KG1 (cell line): ENCODE measurements at places on chromosomes 1 and 21.

GRCh38 chr1:118317842-118318614 is 133.0 kb upstream of the SPAG17 start:
- DNase-seq = no peak

DNA sequence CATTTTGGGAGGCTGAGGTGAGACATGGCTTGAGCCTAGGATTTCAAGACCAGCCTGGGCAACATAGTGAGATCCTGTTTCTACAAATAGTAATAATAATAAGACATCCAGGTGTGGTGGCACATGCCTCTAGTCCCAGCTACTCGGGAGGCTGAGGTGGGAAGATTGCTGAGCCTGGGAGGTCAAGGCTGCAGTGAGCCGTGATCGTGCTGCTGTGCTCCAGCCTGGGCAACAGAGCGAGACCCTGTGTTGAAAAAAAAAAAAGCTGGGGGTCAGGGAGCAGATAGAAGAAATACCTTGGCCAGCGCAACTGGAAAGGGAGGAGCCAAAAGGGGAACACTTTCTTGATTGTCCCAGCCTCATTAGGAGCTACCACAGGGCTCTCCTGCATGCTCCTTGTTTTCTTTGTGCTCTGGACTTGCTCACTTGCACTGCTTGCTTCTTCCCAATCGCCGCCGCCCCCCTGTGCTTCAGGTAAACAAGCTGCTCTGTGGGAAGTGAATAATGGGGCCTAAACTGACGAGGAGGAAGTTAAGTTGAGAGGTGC is 31.1 kb downstream of the PBX1 start:
- no peak for DNase-seq

DNA sequence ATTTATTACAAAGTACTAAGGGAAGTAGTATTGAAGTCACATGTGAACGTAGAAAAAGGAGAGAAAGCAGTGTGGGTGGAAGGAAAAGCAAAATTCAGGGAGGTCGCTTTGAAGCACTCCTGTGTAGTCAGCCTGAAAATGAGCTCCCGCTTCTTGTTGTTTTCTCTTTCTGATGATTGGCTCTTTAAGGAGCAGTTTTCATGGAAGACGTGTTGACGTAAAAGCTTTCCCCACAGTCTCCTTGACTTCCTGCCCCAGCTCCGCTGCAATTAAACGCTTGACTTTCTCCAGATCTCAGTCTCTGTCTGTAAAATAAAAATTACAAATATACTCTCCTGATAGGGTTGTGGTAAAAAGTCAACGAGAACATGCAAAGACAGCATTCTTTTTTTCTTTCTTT is 661.5 kb upstream of the ZP4 start:
- DNase-seq = no peak

GRCh38 chr1:222223010-222223409 is 324.9 kb downstream of the HHIPL2 start:
- no peak for DNase-seq

GRCh38 chr1:228987286-228987685 is 252.0 kb downstream of the RHOU start:
- DNase-seq = no peak

DNA sequence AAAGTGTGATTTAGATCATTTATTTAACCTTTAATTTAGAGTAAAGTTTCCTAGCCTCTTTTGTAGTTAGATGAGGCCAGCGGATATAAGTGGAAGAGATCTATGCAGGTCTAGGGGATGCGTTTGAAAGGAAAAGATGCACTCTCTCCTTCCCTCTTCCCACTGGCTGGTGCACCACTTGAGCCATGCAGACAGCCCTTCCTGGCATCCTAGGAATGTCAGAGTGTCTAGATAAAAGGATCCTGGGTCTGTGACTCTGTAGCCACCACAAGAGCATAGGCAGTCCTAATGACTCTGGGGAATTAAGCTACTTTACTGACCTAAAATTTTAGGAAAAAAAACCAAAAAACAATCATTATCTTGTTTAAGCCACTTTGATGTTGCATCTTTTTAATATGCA is 16.0 kb upstream of the STUM start:
- no peak for DNase-seq

- DNase-seq = no peak
Measured at GRCh38 chr1:11053758-11054137, 6.1 kb downstream of the SRM start.

- DNase-seq = no peak
Measured at GRCh38 chr1:170791941-170792340, 128.0 kb downstream of the PRRX1 start.

DNA sequence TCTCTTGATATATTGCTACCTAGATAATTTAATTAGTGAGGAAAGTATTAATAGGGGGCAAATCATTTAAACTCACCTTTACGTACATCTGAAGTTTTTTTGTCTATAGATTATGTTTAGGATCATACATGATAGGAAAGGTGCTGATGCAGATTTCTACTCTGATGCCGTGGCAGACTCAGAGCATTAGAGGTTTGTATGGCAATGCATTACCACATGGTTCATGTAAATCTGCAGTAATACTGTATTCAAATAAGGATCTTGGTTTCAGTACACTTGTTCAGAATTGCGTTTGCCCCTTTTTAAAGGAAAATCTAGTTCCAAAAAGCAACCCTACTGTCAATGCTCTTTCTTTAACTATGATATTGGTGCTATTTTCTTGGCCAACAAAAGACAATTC is 288.3 kb downstream of the PTPRC start:
- no peak for DNase-seq

GRCh38 chr21:39263372-39263771 is 50.1 kb downstream of the BRWD1 start:
- no peak for DNase-seq

- no peak for DNase-seq
Measured at GRCh38 chr1:172478485-172478884, 34.6 kb upstream of the PIGC start.

DNA sequence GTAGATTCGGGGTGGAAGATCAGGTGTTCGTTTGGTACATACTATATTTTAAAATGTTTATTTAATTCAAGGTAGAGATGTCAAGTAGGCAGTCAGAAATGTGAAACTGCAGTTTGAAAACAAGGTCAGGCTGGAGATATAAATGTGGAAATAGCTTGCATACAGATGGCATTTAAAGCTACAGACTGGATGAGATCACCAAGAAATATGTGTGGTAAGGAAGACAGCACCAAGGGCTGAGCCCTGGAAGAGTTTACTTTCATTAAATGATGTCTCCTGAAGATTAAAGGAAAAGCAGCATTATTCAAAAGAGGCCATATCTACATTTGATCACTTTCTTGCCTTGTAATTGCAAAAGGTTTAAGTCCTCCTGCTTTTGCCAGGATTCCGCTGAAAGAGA is 271.3 kb downstream of the PTBP2 start:
- no peak for DNase-seq

GRCh38 chr1:87706203-87706602 is 377.5 kb downstream of the LMO4 start:
- no peak for DNase-seq

DNA sequence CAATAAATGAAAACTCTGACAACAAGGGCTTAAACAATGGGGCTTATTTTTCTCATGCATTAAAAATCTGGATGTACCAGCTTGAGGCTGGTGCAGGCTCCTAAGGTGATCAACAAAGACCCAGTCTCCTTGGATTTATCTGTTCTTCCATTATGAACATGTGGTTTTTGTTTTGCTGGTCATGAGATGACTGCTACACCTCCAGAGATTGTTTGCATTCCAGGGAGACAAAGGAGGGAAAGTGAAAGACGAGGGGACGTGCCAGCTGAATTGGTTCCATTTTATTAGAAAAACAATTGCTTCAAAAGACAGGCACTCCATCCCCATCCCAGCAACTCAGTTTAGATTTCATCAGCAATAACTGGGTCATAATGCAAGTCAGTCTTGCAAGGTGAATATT is 90.9 kb upstream of the KCNK1 start:
- no peak for DNase-seq

GRCh38 chr1:72851597-72851996 is 569.3 kb upstream of the NEGR1 start:
- no peak for DNase-seq

- DNase-seq = no peak
Measured at GRCh38 chr1:38115226-38115625, 68.6 kb upstream of the POU3F1 start.

- DNase-seq = no peak
Measured at GRCh38 chr1:38677311-38677710, 182.3 kb downstream of the RRAGC start.

DNA sequence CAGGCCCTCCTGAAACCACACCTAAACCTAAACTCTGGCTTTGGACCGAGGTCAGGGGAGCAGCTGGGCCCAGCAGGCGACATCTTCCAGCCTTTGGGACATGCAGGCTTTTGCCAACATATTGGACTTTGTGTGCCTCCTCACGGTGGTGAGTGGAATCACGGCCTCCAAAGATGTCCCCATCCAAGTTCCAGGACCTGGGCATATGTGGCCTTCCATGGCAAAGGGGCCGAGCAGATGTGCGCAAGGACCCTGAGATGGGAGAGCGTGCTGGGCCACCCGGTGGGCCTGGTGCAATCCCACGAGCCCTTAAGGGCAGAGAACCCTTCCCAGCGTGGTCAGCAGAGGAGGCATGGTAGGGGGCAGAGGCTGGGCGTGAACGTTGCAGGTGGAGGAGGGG is 160.8 kb upstream of the C1orf174 start:
- no peak for DNase-seq

DNA sequence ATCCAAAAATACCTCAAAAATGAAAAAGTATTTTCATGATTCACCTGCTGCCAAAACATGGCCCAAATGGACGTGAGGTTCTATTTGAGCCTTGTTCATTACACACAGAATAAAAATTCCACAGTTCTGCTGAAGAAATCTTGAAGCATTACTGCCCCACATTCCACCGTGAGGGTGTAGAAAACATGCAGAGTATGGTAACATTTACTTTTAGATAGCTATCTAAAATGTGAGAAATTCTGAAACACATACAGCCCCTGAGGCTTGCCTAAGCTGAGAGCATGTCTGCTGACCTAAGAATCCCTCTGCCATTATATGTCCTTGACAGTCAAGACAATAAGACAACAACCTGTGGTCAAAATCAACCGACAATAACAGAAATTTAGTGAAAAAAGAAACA is 186.5 kb downstream of the DSCAM start:
- no peak for DNase-seq
